Upper lobe of right lung (tissue), 1 donor: ENCODE measurements at places on chromosomes 13 and 19. TPM values are rescaled to one million over a fixed set of nuclear protein-coding genes. Genes with fewer than 3 reads are reported as not detected.
A peak's percentile ranks its signal among the peaks of the same experiment; 100 is the strongest.

The KIR2DL1 gene
- total RNA-seq = 0.58 TPM

The ERVV-1 gene
- not detected for total RNA-seq

- peaks cover 15% of the 10 kb centered on the region for H3K27me3 ChIP-seq
- H3K4me3 ChIP-seq = no peak overlapping the region
- no peaks in the 10 kb centered on the region for H3K4me1 ChIP-seq
- H3K27ac ChIP-seq = no peak overlapping the region
- no peaks in the 10 kb centered on the region for H3K36me3 ChIP-seq
Measured at GRCh38 chr19:50458396-50459066, 17.8 kb upstream of the EMC10 start.

- H3K36me3 ChIP-seq = no peaks in the 10 kb centered on the region
- no peak for DNase-seq
- H3K27ac ChIP-seq = no peak overlapping the region
- no peaks in the 10 kb centered on the region for H3K4me1 ChIP-seq
- H3K4me3 ChIP-seq = no peak overlapping the region
- H3K27me3 ChIP-seq = no peaks in the 10 kb centered on the region
Measured at GRCh38 chr19:51146751-51147150, 4.7 kb downstream of the SIGLEC7 start.

DNA sequence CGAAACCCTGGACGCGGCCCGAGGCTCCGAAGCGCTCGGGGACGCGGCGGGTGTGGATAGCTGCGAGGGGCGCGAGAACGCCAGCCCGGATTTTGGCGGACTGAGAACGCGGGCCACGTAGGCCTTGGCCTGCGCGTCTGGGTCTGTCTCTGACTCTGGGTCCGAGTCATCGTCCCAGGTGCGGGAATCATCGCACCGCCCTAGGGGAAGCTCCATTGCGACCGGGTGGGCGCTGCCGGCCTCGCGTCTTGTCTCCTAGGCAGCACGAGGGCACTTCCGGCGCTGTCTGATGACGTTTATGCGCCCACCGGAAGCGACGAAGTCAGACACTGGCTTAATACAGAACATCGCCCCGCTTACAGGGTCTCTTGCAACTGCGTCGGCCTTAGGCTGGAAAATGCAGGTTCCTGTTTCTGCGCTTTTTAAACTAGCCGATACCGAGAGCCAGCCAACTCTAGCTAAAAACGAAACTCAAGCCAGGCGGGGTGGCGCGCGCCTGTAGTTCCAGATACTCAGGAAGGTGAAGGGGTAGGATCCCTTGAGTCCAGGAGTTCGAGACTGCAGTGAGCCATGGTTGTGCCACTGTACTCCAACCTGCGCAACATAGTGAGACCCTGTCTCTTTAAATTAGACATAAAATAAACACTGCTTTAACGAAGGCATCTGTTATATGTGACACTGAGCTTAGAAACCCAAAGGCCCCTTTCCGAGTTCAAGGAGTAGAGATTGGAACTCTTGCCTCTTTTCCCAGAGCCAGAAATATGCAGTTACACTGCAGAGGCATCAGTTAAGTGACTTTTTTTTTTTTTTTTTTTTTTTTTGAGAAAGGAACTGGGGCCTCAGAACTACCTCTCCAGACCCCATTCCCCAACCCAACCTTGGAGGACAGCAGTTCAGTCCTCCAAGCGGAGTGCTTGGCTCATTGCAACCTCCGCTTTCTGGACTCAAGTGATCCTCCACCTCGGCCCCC, at the start of gene FBXW9:
Gene FBXW9 (minus strand): TSS at position 266 of the 970 bp plus-strand sequence. CDS start 50 bp downstream, at position 216.
- H3K4me1 ChIP-seq = peaks cover 6% of the 10 kb centered on the region
- peak within 1 kb of the TSS; percentile 93 for H3K4me3 ChIP-seq

DNA sequence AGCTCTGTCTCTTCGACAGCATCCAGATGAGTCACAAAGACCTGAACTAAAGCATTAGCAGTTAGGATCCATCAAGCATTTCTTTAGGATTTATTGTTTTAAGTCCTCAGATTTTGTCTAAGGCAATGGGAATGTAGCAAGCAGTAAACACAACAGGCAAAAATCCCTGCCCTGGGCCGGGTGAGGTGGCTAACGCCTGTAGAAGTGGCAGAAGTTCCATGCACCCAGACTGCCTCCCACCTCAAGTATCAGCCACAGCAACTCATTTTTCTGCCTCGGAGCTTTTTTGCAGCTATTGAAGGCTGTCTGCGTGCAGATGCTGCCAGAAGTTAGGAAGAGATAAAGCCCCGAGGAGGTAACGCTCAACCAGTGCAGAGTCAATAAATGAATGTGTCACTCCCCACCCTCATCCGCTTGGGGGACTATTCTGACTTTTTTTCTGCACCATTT, 47.1 kb upstream of the MRI1 start:
- H3K36me3 ChIP-seq = no peaks in the 10 kb centered on the region
- no peak overlapping the region for H3K4me3 ChIP-seq
- no peak overlapping the region for H3K27ac ChIP-seq
- no peak for DNase-seq
- no peaks in the 10 kb centered on the region for H3K4me1 ChIP-seq

DNA sequence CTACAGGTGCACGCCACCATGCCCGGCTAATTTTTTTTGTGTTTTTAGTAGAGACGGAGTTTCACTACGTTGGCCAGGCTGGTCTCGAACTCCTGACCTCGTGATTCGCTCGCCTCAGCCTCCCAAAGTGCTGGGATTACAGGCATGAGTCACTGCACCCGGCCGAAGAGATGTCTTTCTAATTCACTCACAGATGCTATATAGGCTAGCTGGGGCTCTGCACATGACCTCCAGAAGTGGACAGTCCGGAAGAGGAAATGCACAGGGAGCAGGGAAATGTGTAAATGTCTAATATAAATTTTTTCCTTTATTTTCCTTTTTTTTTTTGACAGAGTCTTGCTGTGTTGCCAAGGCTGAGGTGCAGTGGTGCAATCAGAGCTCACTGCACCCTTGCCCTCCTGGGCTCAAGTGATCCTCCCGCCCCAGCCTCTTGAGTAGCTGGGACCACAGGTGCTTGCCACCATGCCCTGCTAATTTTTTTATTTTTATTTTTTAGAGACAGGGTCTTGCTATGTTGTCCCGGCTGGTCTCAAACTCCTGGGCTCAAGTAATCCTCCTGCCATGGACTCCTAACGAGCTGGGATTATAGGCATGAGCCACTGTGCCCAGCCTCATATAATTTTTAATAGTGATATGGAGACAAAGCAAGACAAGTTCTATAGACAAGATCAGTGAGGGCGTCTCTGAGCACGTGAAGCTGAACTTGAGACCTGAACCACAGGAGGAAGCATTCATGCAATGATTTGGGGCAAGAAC, 8.4 kb downstream of the GIPC1 start:
- H3K27me3 ChIP-seq = no peaks in the 10 kb centered on the region
- H3K4me3 ChIP-seq = no peak overlapping the region
- peaks cover 27% of the 10 kb centered on the region for H3K36me3 ChIP-seq
- DNase-seq = no peak

DNA sequence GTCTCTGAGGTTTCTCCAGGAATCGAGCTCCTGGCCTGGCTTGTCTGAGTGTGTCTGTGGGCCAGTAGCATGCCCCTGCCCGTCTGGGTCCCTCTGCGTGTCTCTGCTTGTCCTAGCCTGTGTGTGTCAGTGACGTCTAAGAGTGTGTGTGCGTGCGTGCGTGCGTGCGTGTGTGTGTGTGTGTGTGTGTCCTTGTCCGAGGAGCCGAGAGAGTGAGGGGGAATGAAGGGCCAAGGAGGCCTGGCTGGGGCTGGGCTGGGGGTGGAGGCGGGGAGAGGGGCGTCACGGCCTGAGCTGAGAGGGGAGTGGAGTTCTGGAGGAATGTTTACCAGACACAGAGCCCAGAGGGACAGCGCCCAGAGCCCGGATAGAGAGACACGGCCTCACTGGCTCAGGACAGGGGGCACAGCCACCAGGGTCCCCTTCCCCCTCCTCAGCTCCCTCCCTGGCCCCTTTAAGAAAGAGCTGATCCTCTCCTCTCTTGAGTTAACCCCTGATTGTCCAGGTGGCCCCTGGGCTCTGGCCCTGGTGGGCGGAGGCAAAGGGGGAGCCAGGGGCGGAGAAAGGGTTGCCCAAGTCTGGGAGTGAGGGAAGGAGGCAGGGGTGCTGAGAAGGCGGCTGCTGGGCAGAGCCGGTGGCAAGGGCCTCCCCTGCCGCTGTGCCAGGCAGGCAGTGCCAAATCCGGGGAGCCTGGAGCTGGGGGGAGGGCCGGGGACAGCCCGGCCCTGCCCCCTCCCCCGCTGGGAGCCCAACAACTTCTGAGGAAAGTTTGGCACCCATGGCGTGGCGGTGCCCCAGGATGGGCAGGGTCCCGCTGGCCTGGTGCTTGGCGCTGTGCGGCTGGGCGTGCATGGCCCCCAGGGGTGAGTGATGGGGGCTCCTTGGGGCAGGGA, at the start of gene AXL:
Gene AXL (plus strand): TSS at position 609 of the 893 bp plus-strand sequence. CDS start 170 bp downstream, at position 779.
- no peaks in the 10 kb centered on the region for H3K27me3 ChIP-seq
- peak within 1 kb of the TSS; percentile 85 for H3K27ac ChIP-seq
- peak within 1 kb of the TSS; percentile 60 for H3K4me3 ChIP-seq
- peak; percentile 84 for DNase-seq
- H3K4me1 ChIP-seq = no peaks in the 10 kb centered on the region
